ENCODE measurements at places on chromosomes 16 and 17.

GRCh38 chr16:86243571-86244154 lies 266.7 kb upstream of the FOXF1 start:
- no peak for DNase-seq

DNA sequence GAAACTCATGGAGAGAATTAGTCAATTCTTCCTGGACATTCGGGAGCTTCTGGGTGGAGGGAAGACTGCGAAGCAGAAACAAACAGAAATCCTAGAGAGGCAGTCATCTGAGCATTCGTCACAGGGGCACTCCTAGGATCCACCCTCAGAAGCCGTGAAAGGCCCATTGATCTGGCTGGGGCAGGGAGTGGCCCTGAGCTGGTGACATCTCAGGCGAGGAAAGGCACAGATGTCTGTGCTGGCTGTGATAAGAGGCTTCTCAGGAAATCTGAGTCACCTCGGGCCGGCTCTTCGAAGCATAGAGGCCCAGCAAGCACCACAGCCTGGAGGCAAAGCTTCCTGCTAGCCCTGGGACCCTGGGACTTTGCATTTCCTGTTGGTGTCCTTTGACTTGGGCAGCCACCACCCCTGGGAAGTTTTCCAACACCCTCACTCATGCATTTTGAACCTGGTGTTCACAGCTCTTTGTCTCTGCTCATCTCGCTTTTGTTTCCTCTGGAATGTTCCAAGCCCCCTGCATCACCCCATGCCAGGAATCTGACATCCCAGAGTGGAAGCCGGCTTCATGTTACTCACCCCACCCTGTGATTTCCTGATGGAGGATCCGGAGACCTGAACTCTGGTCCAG lies 23.3 kb upstream of the CDRT4 start:
- DNase-seq = peak; percentile 40

DNA sequence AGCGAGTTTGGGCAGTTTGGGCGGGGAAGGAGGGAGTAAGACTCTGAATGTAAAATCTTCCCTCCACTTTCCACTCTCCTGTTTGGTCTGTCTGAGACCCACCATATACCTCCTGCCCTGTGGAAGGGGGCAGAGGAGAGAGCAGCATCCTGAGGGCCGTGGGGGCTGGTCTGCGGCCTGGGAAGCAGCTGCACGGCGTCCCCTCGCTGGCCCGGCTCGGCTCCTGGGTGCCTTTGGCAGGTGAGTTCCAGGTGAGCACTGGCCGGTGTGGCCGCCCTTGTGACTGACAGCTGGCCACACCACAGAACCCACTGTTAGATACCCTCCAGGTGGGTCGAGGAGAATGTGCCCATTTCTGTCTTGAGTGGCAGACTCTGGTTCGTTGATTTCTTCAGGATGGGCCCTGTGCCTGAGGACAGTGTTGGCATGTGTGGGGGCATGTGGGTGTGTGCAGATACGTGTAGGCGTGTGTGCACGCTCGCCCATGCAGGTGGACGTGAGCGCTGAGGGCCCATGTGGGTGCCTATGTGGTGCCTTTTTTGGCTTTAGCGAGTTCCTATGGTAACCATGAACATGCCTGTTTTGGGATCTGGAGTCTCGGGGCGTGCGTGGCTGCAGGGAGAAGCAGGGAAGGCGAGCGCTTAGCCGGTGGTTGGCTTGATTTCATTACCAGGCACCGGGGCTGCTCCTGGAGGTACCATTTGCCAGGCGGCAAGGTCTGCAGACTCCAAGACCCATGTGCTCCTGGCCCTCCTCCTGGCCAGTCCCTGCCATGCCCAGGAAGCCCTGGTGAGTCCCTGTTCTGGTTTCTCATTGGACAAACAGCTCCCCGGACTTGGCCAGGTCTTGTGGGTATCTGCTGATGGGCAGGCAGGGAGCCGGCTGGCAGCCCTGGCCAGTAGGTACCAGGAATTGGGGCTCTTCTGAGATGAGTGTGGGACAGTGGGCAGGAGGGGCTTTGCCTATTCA lies 12.4 kb downstream of the RAP1GAP2 start:
- no peak for DNase-seq

GRCh38 chr16:79449900-79450299 lies 150.6 kb downstream of the MAF start:
- no peak for DNase-seq

GRCh38 chr16:55077266-55077665 lies 146.6 kb downstream of the IRX5 start:
- no peak for DNase-seq

- peak; percentile 20 for DNase-seq
These were observed at the start of gene GPS2 for GRCh38 chr17:7314719-7315569. GPS2 (minus strand) TSS chr17:7315360; CDS start chr17:7315052, 308 bp downstream.

DNA sequence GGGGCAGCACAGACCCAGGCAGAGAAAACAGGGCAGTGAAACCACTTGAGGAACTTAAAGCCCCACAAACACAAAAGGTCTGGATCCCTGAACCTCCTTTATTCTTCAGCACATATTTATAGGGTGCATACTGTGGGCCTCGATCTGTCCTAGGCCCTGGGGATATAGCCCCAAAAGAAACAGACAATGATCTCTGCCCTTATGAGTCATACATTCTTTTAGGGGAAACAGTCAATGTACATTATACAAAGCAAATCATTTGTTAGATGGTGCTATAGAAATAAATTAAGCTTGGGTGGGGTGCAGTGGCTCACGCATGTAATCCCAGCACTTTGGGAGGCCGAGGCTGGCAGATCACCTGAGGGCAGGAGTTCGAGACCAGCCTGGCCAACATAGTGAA lies 10.0 kb upstream of the HES7 start:
- DNase-seq = no peak

DNA sequence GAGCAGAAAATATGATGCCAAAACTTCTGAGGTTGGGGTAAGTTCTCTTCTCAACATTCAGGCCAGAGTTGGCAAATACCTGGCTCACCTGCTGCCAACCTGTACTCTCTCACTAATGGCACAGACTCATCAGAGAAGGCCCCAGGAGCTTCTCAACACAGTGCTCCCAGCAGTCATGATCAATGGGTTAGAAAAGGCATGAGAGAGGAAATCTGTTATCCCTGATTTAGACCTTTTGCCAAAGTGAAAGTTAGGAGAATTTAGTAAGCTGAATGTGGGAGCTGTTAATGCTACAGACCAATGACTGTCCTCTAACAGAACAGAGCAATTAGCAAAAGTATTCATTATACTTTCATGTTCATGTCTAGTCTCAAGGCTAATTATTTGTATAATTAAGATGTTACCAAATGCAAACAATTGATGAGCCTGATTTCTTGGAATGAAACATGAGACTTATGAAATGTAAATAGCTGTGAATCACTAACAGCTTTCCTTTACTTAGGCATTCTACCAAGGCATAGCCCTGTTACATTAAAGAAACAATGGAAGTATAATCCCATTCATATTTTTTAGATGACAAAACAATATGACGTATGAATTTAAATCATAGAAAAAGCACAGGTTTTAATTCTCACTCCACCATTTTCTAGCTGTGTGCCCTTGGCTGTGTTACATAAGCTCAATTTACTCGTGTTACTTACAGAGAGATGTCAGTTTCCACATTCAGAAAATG lies 68.7 kb upstream of the MARCHF10 start:
- no peak for DNase-seq

- DNase-seq = no peak
These were observed 1103.5 kb upstream of the RBFOX1 start for GRCh38 chr16:6229186-6229585.

- no peak for DNase-seq
These were observed 55.0 kb upstream of the METRNL start for GRCh38 chr17:83024218-83024971.

DNA sequence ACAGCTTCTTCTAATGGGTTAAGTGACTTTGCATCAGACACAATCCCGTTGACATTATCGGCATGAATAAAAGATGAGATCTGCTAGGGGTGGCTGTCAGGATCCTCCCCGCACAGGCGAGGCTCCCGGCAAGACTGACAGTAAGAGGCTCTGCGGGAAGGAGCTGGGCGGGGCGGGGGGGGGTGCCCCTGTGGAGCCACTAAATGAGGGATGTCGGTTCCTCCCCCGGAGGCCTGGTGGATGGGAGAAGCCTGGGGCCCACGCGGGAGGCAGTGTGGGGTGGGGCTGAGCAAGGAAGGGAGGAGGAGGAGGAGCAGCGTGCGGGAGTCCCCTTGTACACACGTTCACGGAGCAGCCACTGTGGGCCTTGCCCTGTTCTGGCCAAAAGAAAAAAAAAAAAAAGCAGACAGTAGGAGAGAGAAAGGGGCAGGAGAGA lies 190.9 kb upstream of the GSE1 start:
- no peak for DNase-seq

- no peak for DNase-seq
These were observed 7.1 kb upstream of the MVD start for GRCh38 chr16:88669980-88670379.

GRCh38 chr17:68318103-68318991 lies 27.1 kb downstream of the ARSG start:
- DNase-seq = no peak

DNA sequence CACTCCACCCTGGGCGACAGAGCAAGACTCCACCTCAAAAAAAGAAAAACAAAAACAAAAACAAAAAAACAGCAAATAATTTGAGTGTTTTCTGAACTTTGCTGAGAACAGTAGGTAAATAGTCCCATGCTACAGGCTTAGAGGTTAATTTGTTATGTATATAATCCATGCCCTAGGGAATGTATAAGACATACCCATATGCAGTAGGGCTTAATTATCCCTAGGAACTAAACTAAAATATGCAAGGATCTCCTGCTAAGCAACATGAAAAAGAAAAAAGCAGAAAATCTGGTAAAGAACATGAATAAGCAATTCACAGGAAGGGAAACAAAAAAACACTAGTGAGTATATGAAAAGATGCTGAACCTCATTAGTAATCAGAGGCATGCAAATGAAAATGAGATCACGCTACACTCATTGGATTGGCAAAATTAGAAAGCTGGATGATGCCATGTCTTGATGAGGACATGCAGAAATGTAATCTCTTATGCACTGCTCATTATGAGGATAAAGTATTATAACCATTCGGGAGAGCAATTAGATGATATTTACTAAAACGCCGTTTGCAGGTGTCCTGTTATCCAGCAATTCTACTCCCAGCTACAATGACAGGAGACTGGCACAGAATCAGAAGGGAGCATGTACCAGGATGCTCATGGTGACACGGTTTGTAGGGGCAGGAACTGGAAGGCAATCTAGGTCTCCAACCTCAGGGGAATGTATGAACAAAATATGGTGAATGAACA lies 5.6 kb downstream of the KCTD13 start:
- no peak for DNase-seq

GRCh38 chr17:40796846-40797245 lies 2.9 kb downstream of the KRT28 start:
- DNase-seq = no peak

DNA sequence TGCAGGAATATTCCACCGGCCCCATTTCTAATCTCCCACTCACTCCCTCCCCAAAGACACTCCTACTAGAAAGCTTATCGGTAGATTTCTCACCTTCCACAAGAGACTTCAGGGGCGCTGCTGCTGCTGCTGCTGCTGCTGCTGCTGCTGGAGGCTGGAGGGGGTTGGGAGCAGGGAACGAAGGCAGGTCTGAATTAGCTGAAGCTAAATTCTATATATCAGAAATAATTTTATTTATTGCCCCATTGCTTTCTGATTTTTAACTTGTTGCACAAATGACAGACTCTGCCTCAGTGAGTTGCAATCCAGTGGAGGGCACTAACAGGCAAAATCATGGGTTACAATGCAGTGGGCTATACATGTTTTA lies 25.8 kb upstream of the HLF start:
- DNase-seq = no peak

DNA sequence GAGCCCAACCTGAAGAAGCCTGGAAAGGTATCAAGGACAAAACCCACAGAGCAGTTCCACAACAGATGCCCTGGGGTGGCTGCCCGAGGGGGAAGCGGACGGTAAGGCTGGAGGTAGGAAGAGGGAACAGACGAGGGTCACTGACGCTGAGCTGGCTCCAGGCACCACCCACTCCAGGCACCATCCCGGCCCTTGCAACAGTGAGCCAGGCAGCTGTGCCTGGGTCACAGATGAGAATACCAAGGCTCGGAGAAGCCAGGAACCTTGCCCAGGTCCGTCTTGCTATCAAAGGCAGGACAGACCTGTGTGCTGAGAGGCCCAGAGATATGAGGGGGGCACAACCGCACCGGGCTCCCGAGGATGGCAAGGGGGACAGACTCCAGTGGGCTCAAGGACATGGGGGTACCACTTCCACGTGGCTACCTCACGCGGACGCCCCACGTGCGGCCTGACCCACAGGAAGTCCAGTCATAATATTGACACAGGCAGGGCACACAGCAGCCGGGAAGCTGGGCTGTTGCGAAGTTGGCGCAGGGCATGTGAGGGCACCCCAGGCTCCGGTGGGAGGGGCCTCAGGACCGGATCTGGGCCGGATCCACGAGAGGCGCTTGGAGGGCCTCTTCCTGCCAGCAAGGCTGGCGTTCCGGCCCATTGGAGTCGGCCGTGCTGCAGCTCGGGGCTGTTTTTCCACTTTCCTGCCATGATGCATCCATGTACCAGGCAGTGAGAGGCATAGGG lies 29.9 kb downstream of the PEMT start:
- DNase-seq = no peak

- peak; percentile 88 for DNase-seq
These were observed 157.4 kb downstream of the PRKCA start for GRCh38 chr17:66459811-66460270.

Data from BJ (cell line).